HFF-Myc (cell line): ENCODE measurements at places on chromosomes 1 and 21.

DNA sequence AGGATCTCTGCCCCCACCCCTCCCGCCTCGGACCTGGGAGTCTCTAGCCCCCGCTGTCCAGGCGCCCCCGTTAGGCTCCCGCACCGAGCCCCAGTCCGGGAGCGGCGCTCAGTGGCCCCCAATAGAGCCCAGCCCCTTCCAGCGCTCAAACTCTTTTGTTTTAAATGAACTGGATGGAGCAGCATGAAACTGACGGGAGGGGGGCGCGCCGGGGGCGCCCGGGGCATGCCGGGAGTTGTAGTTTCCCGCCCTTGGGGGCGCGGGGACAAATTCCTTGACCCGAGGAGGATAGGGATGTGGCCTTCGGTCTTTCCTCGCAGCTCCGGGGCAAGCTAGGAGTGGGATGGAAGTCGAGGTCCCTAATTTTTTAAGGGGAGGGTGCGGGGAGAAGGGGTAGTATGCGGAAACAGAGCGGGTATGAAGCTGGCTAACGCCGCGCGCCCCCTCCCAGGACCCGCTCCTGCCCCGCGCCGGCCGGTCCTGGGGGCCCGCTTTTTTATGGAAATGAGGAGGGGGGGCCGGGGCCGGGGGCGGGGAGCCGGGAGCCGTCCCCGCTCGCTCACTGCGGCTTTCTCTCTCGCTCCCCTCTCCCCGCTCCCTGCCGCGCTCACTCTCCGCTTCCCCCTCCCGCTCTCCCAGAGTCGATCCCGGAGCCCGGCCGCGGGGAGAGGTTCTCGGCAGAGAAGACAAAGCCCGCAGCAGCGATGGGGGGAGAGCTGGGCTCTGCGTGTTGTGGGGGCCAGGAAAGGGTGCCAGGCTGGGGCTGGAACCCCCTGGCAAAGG is at the start of gene MEX3A:
MEX3A (minus strand) TSS at position 157 of the 783 bp plus-strand sequence. CDS start 467 bp downstream, outside the sequence.
- no peak for DNase-seq

- DNase-seq, result no peak
These were observed 223.2 kb downstream of the FOXD2 start for GRCh38 chr1:47661040-47661439.

- no peak for DNase-seq
These were observed 59.4 kb downstream of the NRIP1 start for GRCh38 chr21:15005391-15005790.

DNA sequence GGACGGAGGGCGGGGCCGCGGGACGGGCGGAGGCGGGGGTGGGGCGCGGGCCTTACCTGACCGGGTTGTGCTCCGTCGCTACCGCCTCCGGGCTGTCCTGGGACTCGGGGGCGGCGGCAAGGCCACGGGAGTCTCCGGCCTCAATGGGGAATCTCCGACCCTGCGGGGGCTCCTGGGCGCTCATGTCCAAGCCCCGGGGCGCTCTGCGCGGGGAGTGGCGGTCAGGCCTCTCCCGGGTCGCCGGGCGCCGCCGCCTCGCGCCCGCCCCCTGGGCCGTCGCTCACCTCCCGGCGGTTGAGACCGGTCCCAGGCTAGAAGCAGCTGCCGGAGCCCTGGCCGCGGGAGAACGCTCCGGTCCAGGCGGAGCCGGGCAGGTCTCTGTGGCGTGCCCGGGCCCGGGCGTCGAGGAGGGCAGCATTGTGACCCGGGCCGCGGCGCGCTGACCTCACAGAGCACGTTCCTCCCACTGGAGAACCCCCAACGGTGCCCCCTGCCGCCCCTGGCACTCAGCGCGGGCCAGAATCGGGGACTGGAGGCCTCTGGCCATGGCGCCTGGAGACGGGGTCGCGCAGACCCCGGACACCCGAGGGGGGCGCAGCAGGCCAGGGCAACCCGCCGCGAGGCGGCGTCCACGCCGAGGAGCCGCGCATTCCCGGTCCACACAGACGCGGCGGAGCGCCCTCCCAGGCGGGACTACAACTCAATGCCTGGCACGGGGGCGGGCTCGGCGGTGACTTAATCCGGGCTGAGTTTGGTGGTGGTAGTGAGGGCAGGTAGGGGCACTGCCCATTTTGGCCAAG is 411 bp downstream of the FAM229A start:
- DNase-seq, result no peak

DNA sequence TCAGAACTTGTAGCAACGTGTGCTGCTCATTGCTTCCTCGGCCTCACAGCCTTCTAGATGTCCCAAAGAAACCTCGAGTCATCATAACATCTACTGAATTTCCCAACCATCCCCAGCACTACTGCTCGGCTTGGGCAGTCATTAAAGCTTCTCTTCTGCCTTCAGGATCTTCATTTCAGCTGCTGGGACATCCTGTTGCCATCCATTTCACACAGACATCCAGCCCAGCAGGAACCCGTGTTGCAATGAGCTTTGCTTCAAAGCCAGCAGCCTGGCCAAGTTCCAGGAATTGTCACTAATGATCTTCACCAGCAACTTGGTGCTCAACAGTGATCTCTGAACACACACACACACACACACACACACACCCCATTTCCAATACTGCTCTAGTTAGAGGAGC is 18.5 kb downstream of the WLS start:
- DNase-seq, result no peak

DNA sequence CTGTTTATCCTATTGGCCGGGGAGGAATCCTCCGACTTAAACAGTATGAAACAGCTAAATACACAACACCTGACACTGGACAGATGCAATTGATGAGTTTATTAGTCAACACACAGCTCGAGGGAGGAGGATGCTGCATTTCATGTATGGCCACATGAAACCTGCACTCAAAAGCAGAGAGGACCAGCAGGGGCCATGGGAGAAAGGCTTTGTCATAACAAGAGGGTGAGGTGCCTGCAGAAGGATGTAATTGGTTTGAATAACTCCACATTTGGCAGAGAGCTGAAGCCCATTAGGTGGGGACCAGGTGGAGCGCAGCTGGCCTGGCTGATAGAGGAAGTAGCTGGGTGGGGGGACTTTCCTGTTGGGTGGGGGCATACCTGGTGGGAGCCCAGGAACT is 599.1 kb downstream of the PTPRU start:
- no peak for DNase-seq

DNA sequence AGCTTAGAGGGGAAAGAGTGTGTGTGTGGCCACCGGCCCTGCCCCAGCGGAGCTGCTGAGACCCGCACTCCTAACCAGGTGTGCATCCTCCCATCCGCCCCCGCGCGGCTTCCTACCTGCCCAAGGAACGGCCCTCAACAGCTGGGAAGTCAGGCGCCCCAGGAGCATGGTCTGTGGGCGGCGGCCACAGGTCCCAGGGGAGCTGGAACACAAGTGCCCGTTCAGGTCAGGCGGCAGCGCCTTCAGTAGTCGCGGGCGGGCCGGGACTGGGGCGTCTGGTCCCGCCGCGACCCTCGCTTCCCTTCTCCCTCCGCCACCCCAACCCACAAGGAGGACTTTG is 448 bp downstream of the AURKAIP1 start:
- DNase-seq, result no peak

DNA sequence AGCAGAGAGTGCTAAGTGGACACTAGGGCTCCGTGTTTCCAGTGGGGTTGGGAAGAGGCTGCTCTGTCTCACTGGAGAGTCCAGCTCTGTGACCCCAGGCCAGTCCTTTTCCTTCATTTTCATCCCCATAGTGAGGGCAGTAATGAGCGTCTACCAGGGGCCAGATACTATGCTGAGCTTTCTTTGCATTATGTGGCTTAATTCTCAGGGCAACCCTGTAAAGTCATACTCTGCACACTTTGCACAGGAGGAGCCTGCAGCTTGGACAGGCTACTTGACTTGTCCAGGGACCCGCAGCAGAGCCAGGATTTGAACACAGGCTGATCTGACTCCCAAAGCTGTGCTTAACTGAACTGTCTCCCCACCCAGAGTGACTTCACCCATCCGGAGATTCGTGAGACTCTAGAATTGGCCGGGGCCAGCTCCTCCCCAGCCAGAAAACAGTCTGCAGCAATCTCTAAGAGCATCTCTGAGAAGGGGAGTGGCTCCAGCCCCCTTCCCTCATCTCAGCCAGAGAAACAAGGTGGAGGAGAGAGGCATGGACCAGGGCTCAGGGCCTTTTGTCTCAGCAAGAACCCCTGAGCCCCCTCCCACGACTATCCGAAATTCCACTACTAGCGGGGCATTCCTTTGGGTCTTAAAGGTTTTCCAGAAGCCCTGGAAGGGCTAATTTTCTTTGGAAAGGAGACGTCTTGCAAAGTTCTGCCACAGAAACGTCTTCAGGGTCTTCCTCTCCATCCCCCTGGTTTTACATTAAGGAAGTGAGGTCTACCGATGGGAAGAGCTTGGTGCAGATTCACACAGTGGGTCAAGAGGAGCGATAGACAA is 866 bp upstream of the FNDC5 start:
- DNase-seq, result no peak

DNA sequence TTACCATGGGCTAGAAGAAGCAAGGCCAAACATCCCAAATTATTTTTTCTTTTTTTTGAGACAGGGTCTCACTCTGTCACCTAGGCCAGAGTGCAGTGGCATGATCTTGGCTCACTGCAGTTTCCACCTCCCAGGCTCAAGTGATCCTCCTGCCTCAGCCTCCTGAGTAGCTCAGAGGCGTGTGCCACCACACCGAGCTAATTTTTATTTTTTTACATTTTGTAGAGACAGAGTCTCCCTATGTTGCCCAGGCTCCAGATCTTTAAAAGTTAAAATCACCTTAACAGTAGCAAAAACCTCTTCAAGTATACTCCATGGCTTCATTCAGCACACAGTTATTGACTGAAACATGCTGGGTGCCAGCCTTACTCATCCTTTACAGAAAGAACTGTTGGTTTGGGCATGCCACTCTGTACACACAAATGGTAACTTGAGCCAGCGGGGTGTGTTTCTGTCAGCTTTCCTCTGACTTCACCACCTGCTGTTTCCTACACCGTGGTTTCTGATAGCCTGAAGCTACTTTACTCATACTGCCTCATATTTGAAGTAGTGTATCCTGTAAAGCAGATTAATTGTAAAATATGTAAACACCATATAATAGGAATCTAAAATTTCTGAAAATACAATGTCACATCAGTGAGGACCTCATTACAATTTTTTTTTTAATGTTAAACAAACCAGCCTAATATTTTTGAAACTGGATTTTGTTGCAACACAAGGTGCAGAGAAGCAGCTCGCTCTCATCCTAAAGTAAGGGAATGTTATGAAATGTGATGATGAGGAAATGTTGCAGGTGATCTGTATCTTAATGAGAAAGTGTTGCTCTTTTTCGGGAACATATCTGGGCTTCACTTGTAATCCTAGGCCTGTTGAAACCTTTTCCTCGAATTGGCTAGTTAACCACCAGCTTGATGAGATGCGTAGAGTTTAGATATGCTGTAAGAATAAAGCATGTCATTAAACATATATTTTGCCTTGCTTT is 113.9 kb downstream of the ATP5PO start:
- DNase-seq, result peak; percentile 42

GRCh38 chr1:73511038-73511437 is 686.9 kb downstream of the LRRIQ3 start:
- DNase-seq, result no peak

DNA sequence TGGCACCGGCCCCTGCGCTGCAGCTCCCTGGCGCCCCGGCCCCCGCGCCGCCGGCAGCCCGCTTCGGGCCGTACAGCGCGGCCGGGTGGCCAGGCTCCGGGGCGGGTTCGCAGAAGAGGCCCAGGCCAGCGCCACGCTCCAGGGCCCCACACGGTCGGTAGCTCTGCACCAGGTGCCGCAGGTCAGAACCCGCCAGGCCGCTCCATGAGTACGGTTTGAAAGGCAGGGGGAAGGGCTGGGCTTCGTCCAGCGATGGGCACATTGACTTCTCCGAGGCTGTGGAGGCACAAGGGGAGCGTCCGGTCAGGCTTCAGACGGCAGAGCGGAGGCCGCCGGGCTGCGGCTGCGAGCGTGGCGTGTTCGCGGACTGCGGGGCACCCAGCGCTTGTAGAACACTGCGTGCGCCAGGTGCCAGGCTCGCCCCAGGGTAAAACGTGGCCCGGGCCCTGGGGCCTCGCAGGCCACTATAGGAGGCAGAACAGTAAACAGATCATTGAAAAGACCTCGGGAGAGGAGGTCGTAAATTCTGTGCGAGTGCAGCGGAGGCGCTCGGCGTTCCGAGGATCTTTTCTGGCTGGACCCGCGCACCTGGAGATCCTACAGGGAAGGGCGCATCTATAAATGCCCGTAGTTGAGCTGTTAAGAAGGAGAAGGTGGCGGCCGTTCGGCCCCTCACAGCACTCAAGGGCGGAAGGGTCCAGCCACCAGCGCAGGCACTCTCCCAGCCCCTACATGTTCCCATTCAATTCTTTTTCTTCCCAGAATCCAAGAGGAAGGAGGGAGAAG is 5.7 kb downstream of the GFI1 start:
- DNase-seq, result no peak

GRCh38 chr1:32350785-32351398 is 11.4 kb downstream of the FAM229A start:
- peak; percentile 19 for DNase-seq

- no peak for DNase-seq
These were observed 199.2 kb upstream of the ST6GALNAC5 start for GRCh38 chr1:76668046-76668445.

- DNase-seq, result no peak
These were observed 17.2 kb downstream of the PDZK1 start for GRCh38 chr1:145689922-145690321.

DNA sequence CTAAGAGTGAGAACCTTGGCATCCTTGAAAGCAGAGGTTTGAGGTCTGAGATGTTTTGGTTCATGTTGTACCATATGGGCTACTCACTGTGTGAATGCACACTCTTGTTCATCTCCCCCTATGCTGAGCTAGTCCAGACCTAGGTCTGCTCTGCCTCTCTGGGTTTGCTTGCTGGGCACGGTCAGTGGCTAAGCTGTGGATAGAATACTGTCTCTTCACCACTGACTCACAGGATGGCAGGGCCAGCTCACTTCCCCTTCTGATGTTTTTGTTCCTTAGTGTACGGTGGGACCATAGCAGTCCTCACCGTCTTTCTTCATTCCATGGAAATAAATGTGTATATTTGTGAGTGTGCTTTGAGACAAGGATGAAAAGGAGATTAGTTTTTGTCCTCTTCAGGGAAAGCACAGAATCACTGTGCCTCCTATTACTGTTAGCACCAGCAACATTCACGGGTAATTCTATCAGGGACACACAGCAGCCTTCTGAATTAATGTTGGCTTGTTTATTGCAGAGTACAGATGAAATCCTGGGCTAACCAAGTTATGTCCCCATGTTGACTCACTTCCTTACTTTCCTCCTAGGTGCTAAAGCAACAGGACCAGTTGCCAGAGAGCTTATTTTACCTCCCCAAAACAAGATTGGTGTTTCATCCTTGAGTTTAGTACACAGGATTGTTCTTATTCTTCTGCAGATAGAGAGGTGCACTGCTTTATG is 56.9 kb upstream of the IVNS1ABP start:
- no peak for DNase-seq

GRCh38 chr1:1216770-1217620 is 3.0 kb upstream of the TNFRSF4 start:
- no peak for DNase-seq

- DNase-seq, result no peak
These were observed 31.5 kb downstream of the IGFN1 start for GRCh38 chr1:201222125-201222524.

GRCh38 chr1:162035241-162035640 is 11.6 kb upstream of the OLFML2B start:
- DNase-seq, result no peak
